ENCODE measurements at places on chromosomes 2 and 18. TPM values are rescaled to one million over a fixed set of nuclear protein-coding genes. Genes with fewer than 3 reads are reported as not detected.

ITPRIPL1 gene
- total RNA-seq, result not detected

EFR3B gene
- total RNA-seq, result 16.8 TPM

NAT8 gene
- total RNA-seq, result not detected

SKA1 gene
- 17.1 TPM for total RNA-seq

TEKT4 gene
- total RNA-seq, result not detected

IL1R2 gene
- total RNA-seq, result 0.73 TPM

XDH gene
- 1.1 TPM for total RNA-seq

SLC4A3 gene
- total RNA-seq, result 2.4 TPM
